Activated naive CD8-positive, alpha-beta T cell treated with anti-CD3 and anti-CD28 coated beads, Interleukin-2, amount 50 U/mL, for 16 hours (primary cell): ENCODE measurements at places on chromosomes 4 and X.

DNA sequence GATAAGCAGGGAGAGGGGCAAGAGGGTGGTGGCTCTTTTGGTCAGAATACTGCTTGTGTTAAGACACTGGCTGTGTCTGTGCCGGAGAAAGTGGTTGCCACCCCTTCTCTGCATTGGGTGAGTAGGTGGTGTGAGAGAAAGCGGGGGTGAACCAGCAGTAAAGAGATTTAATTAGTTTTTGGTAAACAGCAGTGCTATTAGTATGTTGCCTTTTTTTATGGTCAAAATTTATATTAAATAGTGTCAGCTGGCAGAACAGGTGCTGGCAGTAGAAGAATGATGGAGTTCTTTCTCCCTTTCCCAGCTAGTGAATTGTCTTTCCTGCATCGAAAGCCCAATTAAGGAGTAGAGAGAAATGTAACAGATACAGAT lies 181.6 kb downstream of the LARP7 start:
- no peak for DNase-seq

- no peak for DNase-seq
These were observed 36.5 kb downstream of the DCTD start for GRCh38 chr4:182880387-182881356.

- DNase-seq, result no peak
These were observed 48.8 kb downstream of the IGFBP7 start for GRCh38 chr4:57061395-57061794.

DNA sequence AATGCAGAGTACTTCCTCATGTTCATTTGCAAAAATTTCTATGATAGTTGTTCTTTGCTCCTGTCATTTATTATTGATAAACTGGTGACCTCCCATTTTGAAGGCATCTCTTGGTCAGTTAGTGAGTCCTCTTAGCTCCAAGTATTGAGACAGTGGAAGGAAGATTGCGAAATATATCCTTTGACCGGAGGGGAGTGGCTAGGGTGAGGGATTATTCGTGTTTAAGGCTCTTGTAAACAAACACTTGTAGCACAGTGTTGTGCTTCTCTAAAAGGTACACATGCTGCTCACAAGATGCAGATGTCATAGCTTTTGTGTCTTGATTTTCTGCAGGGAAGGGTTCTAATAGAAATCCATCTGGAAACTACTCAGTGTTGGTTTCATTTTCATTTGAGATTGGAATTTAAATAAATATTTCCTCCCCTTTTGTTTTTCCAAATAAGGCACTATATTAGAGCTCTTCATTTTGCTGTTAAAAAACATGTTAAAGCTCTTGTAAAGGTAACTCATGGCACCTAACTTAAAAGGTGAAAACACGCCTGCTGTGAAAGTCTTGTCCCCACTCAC lies 21.8 kb downstream of the TXLNG start:
- DNase-seq, result no peak

DNA sequence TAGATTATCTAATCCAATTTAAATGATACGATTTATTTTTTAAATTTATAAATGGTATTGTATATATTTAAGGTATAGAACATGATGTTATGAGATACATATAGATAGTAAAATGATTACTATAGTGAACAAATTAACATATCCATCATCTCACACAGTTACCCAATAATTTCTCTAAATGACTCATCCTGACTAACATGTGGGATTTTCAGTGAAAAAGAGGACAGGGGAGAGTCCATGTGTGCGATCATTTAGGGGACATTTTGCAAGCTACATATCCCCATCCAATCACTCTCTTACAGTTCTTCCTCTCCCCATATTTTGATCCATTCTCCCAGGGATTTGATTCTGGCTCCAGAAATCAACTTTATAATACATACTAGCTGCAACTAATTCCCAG lies 88.2 kb downstream of the ABCB7 start:
- no peak for DNase-seq

DNA sequence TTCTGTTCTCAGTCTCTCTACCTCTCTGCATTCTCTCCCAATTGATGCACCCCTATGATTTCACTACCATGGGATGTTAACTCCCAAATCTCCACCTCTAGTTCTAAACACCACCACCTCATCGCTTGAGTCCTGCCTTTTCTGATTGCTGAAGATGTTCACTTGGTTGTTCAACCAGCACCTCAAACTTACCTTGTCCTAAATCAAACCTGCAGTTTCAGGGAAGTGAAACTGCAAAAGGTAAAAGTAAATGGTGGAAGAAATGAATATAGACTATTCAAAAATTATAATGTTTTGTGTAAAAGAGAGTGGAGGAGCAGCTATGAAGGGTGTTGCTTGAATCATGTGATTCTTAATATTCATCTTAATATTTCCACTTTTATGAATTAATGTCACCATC lies 91.0 kb downstream of the PDE5A start:
- DNase-seq, result no peak

DNA sequence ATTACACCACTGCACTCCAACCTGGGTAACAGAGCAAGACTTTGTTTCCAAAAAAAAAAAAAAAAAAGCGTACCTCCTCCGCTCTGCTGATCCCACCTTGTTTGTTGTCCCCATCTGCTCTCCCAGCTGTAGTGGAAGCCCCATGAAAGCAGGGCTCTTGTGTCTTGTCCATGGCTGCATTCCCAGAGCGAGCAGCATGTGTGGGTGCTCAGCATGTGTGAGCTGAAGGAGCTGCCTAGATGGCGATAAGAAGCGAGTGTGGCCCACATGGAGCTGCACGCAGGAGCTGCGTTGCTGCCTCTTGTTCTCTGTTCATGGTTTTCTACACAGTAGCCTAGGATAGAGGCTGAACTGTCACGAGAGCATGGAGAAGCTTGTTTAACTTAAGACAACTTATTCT lies 12.4 kb downstream of the NSD2 start:
- DNase-seq, result no peak

DNA sequence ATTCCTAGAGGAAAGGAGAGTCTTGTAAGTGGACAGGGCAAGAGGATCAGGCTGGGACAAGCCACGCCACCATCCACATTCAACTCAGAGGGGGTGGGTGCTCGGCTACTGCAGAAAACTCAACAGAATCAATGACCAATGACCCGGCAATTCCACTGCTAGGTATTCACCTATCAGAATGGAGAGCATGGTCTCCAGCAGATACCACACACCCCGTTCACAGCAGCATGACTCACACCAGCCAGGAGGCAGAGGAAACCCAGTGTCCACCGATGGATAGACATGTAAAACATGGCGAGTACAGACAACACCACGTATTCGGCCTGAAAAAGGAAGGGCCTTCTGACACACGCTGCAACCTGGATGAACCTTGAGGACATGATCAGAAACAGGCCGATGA lies 175.9 kb downstream of the AFAP1 start:
- DNase-seq, result no peak

DNA sequence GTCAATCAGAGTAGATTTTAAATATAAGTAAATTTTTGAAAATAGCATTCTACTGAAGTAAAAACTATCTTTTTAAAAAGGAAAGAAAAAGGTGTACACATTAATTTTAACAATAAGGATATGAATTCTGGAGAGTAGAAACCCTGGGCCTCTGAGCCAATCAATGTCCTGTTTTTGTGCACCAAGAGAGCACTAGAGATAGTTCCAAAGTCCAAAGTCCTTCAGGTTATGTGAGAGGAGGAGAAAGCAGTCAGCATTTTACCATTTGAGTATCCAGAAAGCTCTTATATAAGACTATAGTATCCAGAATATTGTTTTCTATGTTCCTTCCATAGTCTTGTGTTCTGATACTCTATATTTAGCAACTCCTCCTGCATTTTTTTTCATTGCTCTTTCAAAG lies 3.3 kb upstream of the TCEAL8 start:
- no peak for DNase-seq

- no peak for DNase-seq
These were observed 51.1 kb downstream of the C4orf51 start for GRCh38 chr4:145731028-145731427.

- DNase-seq, result no peak
These were observed 143.7 kb downstream of the NAA11 start for GRCh38 chr4:79182209-79182608.

DNA sequence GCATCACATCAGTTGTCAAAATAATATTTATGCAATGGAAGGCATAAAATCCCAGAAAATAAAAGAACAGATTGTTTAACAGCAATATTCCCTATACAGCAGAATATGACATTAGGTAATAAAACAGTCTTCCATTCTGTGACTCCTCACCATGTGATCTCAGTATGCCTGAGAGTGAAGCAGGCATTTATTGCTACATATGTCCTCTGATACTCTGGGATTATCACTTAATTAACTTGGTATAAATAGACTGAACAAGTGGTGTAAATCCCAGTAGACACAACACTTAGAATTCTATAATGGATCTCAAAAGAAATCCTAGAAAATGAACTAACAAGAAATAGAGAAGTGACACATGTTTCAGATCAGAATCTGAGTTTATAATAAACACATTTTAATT lies 841.3 kb downstream of the PDHA2 start:
- no peak for DNase-seq

DNA sequence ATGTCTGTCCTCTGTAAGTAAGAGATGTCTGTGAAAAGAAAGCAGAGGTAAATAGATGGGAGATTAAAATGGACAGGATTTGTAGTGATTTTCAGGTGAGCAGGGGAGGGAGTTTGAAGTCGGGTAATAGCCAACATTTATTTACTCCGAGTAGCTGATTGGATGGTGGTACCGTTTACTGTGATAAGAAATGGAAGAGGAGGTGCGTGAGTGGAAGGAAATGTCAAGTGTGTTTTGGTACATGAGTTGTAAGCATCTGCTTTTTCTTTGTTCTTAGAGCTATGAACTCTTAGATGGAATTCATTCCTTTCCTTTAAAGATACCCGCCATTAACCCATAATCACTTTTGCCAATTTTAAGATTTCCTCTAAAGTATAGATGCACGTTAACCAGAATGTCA lies 45.5 kb downstream of the SGMS2 start:
- DNase-seq, result no peak

DNA sequence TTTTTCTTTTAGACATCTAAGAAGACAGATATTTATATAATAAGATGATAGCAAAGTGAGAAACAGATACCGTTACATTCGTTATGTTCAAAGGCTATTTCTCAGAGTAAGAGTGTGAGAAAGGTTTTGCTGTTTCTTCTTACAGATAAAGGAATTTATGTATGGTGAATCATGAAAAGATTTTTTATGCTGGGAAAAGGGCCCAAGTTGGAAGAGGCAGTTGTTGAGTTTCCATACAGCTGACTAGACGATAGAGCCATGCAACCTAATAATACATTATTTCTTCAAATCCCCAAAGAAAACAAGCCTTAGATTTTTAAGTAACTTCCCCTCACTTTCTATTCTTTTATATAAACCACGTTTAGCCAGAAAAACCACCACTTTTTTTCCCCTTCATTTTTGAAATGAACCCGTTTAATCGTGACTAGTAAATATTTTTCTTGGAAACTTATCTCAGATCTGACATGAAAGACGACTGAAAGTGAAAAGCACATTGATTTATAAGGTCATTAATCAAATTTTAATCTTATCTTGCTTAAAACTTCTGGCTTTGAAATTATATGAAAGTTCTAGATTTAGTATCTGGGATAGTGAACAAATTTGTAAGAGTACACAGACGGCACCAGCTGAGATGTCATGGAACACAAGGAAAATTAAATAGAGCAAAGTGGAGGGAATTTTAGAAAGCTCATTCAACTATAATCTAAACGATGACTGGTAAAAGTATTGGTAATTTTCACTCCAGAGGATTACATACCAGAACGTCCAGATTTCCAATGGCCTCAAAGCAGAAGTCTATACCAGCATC lies 10.9 kb downstream of the ADH6 start:
- no peak for DNase-seq

DNA sequence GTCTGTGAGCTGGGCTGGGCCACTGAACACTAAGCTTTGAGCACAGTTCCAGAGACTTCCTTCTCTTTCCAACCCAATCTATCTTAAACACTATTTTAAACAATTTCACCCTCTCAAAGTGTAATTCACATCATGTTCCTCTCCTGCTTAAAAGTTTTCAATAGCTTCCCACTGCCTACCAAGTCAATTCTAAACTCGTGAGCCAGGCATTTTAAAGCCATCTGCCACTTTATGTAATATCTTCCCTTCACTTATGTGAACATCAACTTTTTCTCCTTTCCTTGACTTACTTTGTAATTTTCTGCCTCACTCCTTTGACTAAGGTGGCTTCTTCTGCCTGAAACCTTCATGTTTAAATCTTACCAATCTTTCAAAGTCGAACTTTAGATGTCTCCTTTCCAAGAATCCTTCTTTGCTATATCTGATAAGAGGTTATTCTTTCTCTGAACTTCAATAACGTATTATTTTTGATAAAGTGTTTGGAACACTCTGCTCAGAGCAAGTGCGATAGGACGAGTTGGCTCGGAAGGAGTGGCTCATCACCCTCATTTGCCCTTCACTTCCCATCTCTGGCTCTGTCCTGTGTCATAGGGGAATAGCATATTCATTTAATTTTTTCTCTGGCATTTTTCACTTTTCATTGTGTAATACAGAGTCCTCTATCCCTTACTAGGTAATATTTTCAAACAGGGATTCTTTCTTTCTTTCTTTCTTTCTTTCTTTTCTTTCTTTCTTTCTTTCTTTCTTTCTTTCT lies 13.0 kb upstream of the SPARCL1 start:
- no peak for DNase-seq

GRCh38 chrX:57379296-57379695 lies 92.8 kb downstream of the FAAH2 start:
- no peak for DNase-seq

DNA sequence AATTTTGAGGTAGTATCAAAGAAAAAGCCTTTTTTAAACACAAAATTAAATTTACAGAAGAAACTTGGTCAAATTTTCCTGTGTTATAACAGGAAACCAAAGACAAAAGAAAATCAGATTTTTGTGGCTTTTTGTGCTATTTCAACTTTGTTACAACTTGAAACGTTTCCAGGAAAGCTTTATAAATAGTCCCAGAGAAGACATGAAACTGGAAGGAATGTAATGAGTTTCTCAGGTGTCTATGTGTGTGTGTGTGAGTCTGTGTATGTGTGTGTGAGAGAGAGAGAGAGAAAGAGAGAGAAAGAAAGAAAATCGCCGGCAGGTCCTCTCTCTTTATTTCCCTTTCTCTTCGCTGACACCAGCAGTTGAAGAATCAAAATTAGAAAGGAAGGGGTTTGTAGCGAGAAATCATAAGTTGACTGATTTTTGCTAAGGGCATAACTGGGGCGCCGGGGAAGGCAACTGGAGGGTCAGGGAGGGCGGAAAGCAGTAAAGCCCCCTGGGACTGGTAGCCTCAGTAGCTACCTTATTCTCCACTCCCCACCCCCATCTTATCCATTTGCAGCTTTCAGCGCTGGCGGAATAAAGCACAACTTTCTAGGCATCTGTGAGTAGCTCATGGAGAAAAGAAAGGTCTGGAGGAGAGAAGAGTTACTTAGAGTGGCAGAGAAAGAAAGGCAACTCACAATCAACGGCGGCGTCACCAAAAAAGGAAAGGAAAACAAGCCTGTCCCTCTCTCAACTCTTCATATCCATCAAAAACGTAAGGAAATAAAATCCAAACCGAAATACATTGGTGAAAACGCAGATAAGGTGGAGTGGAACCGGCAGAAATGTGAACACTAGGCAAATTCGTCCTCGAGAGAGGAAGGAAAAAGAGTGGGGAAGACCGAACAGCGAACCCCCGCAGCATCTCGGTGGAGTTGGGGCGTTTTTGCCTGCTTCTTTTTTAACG lies 1.3 kb downstream of the TMEM47 start:
- no peak for DNase-seq
